ENCODE measurements at places on chromosomes 7 and 10. TPM values are rescaled to one million over a fixed set of nuclear protein-coding genes. Genes with fewer than 3 reads are reported as not detected.

The AS3MT gene
- 14.6 TPM for total RNA-seq

The ZNF722 gene
- not detected for total RNA-seq

The NPFFR1 gene
- not detected for total RNA-seq

The SYT15B gene
- total RNA-seq: 0.62 TPM

The BTBD16 gene
- not detected for total RNA-seq

The MEIG1 gene
- not detected for total RNA-seq

The NEUROG3 gene
- not detected for total RNA-seq

The CPXM2 gene
- 4.6 TPM for total RNA-seq

The KIAA1549 gene
- 1.8 TPM for total RNA-seq

The FANK1 gene
- 0.51 TPM for total RNA-seq

The HHEX gene
- total RNA-seq: 2.6 TPM

The STAG3 gene
- total RNA-seq: 0.51 TPM

The RHOBTB1 gene
- 12.1 TPM for total RNA-seq

The CALCR gene
- 0.05 TPM for total RNA-seq

The NUTM2A gene
- 1.9 TPM for total RNA-seq
